ENCODE measurements at places on chromosomes 5 and 9.
A peak's percentile ranks its signal among the peaks of the same experiment; 100 is the strongest.

- DNase-seq: no peak
These were observed 78.9 kb downstream of the APBA1 start for GRCh38 chr9:69593301-69593700.

- DNase-seq: no peak
These were observed 332.8 kb downstream of the NSG2 start for GRCh38 chr5:174378121-174378874.

- peak; percentile 29 for DNase-seq
These were observed 58.3 kb upstream of the NXNL2 start for GRCh38 chr9:88476491-88477271.

DNA sequence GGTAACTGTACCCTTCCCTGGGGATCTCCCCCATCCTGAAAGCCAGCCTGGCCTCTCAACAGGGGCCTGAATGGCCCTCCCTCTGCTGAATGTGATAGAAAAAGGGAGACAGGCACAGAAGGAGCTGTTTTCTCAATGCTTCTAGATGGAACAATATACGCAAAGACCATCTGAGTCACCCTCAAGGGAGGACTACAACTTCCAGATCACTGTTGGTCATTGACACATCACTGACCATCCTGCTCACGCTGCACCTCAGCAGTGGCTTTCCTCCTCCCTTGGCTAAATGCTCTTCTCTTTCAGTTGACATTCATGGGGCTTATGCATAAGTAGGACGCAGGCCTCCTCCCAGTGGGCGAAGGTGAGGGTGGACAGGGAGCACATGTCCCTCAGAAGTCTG is 112.2 kb upstream of the SHB start:
- no peak for DNase-seq

DNA sequence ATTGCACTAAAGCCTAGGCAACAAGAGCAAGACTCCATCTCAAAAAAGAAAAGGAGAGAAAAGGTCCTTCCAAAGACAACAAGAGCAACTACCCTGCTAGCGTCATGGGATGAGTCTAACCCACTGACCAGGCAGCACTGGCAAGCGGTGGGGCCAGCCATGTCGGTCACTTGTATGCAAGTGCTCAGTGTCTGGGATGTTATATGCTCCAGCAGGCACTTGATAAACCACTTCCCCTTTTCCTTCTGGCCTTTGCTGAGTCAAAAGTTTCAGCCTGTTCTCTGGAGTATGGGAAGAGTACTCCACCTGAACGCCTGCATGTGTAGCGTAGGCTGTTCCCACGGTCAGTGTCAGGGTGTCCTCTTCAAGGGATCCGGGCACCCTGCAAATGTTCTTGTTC is 9.2 kb upstream of the MXD3 start:
- no peak for DNase-seq

DNA sequence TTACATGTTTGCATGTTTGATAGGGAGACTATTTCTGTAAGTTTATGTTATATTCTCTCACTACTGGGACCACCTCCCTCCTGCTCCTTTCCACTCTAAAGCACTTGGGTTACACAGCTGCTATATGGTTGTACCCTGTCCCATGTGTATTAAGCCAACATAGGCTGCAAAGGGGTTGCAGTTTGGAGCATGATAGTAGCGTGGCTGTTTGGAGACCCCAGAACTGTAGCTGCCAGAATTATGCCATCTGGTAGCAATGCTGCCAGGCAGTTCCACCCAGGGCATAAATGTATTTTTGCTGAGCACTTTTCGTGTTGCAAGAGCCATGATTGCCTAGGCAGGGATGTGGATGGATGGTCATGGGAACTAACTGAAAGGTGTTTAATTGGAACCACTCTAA is 81.8 kb downstream of the CNTLN start:
- DNase-seq: no peak

DNA sequence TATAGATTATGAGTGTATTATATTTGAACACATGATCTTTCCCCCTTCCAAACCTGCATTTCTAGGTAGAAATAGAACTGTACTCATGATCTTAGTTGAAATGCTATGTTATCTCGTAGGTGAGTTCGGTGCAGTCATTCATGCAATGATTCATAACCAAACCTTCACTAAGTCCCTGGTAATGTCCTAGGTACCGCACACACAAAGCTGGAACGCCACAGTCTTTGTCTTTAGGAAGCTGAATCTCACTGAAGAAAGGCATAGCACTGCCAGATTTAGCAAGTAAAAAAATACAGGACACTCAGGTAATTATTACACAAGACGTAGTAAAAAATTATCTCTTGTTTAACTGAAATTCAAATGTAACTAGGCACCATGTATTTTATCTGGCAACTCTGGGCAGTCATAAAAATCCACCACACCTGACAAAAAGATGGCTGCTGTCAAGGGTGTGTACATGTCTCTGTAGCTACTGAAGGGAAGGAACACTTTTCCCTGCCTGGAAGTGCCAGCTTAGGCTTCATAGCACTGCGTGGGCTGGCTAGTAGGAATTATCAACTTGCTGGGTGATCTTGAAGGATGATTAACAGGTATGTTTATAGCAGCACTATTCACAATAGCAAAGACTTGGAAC is 28.0 kb upstream of the TXN start:
- DNase-seq: no peak

DNA sequence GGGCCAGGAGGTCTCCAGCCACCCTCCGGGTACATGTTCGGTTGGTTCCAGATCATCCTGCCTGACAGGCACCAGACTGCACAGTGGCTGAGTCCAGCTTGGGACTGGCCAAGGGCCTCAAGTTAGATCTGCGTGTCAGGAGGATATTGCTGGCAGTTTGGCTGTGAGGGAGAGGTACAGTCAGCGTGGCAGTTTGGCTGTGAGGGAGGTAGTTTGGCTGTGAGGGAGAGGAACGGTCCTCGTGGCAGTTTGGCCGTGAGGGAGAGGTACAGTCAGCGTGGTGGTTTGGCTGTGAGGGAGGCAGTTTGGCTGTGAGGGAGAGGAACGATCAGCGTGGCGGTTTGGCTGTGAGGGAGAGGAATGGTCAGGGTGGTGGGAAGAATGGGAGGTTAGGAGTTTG is 39.0 kb downstream of the CACNA1B start:
- no peak for DNase-seq

- DNase-seq: no peak
These were observed 14.6 kb downstream of the NDUFA8 start for GRCh38 chr9:122144836-122145591.

Data from fibroblast of skin of left quadriceps (primary cell).